GM23338 (cell line): ENCODE measurements at places on chromosomes 3 and 15. TPM values are rescaled to one million over a fixed set of nuclear protein-coding genes. Genes with fewer than 3 reads are reported as not detected.

- no peaks in the 10 kb centered on the region for H3K27me3 ChIP-seq
- H3K36me3 ChIP-seq = no peaks in the 10 kb centered on the region
These were observed 379.3 kb downstream of the NTRK3 start for GRCh38 chr15:87877114-87877810.

The LRRC2 gene
- total RNA-seq = 5.5 and 7.1 TPM in 2 replicates

The LIPC gene
- not detected in 2 replicates for total RNA-seq

GRCh38 chr15:34023907-34024306, 15.1 kb downstream of the AVEN start:
- no peaks in the 10 kb centered on the region for H3K4me1 ChIP-seq
- H3K36me3 ChIP-seq = peaks cover 7% of the 10 kb centered on the region; the same call in 1 of the 2 replicates
- DNase-seq = no peak
- H3K27ac ChIP-seq = no peak overlapping the region
